ENCODE measurements at places on chromosomes 1 and 21.

GRCh38 chr1:106910798-106911197 is 145.7 kb upstream of the PRMT6 start:
- DNase-seq: no peak

- DNase-seq: no peak
Observed at GRCh38 chr21:45642122-45642813, 1.3 kb upstream of the PCBP3 start.

GRCh38 chr21:46113497-46114176 is 15.7 kb downstream of the COL6A2 start:
- DNase-seq: no peak

- DNase-seq: peak; percentile 15
Observed at GRCh38 chr1:7893529-7894180, 40.8 kb upstream of the UTS2 start.

- no peak for DNase-seq
Observed at GRCh38 chr1:205344066-205344928, 12.4 kb downstream of the KLHDC8A start.

DNA sequence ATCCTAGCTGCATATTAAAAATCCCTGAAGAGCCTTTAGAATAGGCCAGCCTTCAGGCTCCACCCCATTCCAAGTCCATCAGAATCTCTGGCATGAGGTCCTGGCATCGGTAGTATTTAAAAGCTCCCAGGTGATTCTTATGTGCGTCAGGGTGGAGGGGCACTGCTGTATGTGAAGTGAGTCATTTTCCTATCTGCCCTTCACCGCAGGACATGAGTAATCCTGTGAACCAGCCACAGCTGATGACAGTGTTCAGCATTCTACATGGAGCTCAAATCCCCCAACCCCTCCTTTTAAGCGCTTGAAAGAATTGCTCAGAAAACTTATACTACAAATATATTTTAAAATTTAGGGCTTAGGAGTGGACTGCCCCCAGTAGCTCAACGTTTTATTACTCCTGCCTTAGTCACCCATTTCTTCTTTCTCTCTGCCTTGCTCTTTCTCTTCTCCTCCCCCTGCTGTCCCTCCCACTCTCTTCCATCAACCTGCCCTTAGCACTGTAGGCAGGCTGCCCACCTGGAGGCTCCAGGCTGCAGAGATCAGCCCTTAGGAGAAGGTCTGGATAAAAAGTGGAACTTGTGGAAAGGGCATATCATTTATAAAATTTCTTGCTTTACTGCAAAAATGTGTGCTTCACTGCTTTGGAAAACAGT is 73.8 kb upstream of the ZNF281 start:
- peak; percentile 96 for DNase-seq

- DNase-seq: no peak
Observed at GRCh38 chr1:93164816-93165215, 15.4 kb downstream of the TMED5 start.

DNA sequence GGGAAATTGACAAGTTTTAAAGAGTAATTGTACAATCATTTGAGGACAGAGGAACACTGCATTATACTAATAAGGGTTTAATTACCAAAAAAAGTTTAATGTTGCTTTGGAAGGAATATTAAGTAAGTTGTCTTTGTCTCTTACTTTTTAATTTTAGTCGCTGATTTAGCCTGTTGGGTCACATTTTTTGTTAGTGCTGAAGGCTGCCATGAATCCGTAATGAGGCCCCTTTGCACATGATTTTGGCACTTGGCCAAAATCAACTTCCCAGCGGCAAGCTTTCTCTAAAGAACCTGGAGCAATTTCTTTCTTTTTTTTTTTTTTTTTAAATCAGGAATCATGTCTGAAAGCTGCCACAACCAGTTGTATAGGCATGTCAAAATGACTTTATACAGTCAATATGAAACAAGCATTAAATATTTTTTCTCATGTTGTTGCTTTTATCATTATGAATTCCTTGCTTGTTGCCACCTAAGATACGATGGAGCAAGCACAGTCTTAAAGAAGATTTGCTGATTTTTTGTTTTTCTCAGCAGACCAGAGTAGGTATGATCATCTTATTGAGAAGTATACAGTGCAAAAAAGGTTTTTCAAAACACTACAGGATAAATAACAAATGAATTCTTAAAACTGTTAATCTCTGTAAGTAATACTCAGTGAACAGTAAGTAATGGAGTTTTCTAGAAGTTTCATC is 690.4 kb downstream of the USP25 start:
- no peak for DNase-seq

DNA sequence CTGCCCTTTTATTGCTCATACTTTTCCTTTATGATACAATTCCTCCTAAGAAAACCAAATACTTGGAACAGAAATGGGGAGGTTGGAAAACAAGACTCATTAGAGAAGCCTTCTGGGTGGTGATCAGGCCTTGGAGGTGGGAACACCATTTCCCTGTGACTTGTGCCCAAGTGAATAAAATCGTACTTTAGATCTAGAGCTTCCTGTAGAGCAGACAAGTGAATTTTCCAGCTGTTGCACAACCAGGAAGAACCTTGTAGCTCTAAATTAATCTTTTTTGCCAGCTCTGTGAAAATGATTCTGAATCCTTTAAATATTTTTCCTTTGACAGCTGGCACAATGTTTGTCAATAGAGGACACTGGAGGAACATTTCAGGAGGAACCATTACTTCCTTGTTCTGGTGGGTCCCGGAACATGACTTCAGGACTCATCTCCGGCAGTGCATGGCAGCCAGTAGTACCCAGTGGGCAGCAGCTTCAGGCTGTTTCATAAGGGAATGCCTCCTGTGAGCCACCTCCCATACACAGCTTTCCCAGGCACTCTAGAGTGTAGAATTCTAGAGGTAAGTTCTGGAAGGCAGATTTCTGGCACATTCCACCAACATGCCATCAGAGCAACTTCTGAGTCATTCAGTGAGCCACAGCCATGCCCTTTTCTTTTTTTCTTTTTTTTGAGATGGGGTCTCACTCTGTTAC is 5.5 kb upstream of the SNAPIN start:
- no peak for DNase-seq

- no peak for DNase-seq
Observed at GRCh38 chr1:38512789-38513188, 346.8 kb downstream of the RRAGC start.

DNA sequence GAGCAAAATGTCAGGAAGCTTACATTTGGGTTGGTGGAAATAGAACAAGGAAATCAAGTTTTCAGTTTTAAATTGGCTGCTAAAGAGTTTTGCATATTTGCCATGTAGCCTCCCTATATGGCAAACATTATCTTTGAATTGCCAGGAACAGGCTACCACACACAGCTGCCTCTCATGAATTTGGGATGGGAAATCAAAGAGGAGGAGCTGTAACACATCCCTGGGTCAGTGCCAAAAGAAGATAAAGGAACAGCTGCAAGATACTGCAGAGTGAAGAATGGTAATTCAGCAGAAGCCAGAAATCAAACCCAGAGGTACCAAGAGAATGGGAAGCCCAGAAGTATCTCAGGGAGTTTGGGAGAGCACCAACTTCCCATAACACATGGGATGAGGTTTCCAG is 18.6 kb upstream of the RASAL2 start:
- DNase-seq: no peak

GRCh38 chr1:17239420-17239819 is 9.5 kb upstream of the PADI3 start:
- DNase-seq: peak; percentile 85

GRCh38 chr21:39003982-39004633 is 179.1 kb downstream of the PSMG1 start:
- DNase-seq: no peak

GRCh38 chr1:149849111-149849946 is 50.0 kb upstream of the BOLA1 start:
- DNase-seq: no peak

- no peak for DNase-seq
Observed at GRCh38 chr1:245345191-245345884, 190.6 kb downstream of the KIF26B start.

GRCh38 chr1:93616996-93617669 is 64.5 kb downstream of the BCAR3 start:
- DNase-seq: no peak

GRCh38 chr1:6065093-6065858 is 19.6 kb downstream of the KCNAB2 start:
- DNase-seq: no peak

- no peak for DNase-seq
Observed at GRCh38 chr1:204812842-204813241, 57.8 kb upstream of the NFASC start.

DNA sequence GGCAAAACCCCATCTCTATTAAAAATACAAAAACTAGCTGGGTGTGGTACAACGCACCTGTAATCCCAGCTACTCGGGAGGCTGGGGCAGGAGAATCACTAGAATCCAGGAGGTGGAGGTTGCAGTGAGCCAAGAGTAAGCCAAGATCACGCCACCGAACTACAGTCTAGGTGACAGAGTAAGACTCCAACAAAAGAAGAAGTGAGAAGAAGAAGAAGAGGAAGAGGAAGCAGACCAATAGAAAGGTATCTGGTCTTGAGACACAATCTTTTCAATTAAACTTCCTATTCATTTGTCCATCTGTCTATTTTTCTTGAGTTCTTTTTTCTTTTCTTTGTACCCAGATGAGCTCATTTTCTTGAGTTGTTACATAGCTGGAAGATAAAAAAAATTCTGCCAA is 55.7 kb upstream of the ACADM start:
- DNase-seq: no peak

DNA sequence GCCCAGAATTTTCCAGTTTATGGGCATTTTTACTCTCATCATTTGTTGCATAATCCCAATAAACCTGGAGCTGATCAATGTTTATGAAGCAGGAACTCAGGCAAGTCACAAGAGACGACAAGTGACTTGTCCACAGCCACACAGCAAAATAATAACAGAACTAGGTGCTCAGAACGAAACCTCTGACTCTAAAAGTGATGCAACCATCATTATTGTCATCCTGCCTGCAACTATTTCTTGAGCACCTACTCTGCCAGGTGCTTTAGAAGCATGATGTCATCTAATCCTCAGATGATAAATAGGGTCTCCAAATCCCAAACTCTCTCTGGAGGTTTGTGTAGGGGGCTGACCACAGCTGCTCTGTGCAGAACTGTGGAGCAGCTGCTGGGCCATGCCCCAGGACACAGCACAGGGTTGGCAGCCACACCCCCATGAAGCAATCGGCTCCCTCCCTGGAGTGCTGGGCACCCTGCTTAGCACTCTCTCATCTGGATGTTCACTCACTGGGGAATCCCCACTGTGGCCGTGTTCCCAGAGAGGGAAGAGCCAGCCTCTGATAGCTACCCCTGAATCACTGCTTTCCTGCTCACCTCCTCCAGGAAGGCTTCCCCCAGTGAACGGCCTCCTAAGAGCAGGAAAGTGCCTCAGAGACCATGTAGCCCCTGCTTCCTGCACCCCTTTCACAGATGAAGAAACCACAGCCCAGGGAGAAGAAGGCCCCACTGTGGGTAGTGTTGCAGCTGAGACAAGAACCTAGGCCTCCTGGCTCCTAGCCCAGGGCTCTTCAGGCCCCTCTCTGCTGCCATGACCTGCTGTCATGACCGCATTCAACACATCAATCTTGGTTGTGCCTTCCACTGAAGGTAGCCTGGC is 2.1 kb downstream of the TTC22 start:
- no peak for DNase-seq

DNA sequence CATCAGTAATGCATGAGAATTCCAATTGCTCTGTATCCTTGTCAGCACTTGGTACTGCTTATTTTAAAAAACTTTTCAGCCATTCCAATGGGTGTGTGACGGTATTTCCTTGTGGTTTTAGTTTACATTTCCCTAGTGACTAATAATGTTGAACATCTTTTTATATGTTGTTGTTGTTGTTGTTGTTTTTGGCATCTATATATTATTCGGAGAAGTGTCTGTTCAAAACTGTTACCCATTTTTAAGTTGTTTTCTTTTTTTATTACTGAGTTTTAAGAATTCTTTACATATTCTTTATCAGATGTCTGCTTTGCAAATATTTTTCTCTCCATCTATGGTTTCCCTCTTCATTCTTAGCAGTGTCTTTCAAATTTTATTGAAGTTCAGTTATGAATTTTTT is 231.1 kb upstream of the POU3F1 start:
- DNase-seq: no peak

GRCh38 chr1:228029281-228029680 is 22.5 kb downstream of the WNT3A start:
- no peak for DNase-seq

Measured in fibroblast of skin of left quadriceps (primary cell).